ENCODE measurements at places on chromosomes 6 and 20. TPM values are rescaled to one million over a fixed set of nuclear protein-coding genes. Genes with fewer than 3 reads are reported as not detected.

The TCF15 gene
- 1.1 TPM for total RNA-seq

The HSPA1L gene
- total RNA-seq = 2.2 TPM

The SPTLC3 gene
- total RNA-seq = 6.2 TPM

The B3GAT2 gene
- total RNA-seq = 0.14 TPM

The SPATS1 gene
- total RNA-seq = not detected

The CCR6 gene
- not detected for total RNA-seq

The RAMACL gene
- 0.39 TPM for total RNA-seq

The FAM83D gene
- 0.57 TPM for total RNA-seq

The CST5 gene
- not detected for total RNA-seq

The PFDN4 gene
- total RNA-seq = 18.7 TPM

The BNIP5 gene
- not detected for total RNA-seq

The CDH4 gene
- total RNA-seq = 0.53 TPM

The LRRN4 gene
- total RNA-seq = 0.17 TPM

- no peak for DNase-seq
Observed at GRCh38 chr6:146267447-146267846, 238.6 kb downstream of the GRM1 start.

DNA sequence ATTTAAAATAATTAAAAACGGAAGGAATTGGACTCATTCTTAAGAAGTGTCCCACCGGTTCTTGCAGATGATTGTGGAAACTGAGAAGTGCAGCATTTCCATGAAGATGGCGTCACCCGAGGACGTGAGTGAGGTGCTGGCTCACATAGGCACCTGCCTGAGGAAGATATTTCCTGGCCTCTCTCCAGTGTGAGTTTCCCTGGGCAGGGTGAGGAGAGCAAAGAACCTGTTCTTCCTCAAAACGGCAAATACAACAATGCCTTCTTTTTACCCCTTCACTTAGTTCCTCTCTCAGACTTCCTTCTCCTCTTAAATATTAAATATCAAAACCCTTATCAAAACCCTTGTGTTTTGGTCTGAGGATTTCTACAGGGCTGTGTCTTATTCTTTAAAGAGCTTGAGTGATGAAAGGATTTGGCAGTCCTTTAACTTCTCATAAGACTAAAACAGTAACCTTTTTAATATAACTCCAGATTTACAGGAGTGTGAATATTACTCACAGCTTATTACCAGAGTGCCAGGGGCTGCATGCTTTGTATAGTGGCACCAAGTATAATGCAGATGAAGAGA, 156.3 kb downstream of the CARMIL1 start:
- DNase-seq = no peak

GRCh38 chr6:44556046-44556445, 168.5 kb downstream of the CDC5L start:
- DNase-seq = peak; percentile 31

DNA sequence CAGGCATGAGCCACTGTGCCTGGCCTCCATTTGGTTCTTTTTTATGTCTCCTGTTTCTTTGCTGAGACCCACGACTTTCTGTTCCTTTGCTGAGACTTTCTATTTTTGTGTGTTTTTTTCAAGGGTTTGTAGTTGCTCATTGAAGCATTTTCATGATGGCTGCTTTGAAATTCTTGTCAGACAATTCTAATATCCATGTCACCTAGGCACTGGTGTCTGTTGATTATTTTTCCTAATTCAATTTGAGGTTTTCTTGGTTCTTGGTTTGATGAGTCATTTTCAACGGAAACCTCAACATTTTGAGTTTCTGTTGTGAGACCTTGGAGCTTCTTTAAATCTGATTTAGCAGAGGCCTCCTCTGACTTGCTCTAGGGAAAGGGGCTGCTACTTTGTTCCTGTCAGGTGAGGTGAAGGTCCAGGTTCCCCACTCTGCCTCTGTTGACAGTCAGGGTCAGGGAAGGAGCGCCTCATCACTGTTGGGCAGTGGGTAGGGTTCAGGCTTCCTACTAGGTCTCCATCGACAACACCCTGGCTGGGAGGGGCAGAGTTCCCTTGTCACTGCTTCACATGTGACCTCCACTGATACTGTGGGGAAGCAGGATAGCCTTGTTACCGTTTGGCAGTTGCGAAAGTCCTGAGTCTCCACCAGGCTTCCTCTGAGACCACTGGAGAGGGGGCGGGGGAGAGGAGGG, 67.2 kb upstream of the RNF24 start:
- peak; percentile 53 for DNase-seq

GRCh38 chr6:99297006-99297405, 52.5 kb downstream of the FAXC start:
- no peak for DNase-seq

GRCh38 chr6:158978757-158979156, 21.2 kb downstream of the RSPH3 start:
- no peak for DNase-seq

GRCh38 chr6:136822046-136822375, 381 bp upstream of the PEX7 start:
- DNase-seq = peak; percentile 38

- peak; percentile 48 for DNase-seq
Observed at GRCh38 chr20:21607971-21608725, 94.3 kb upstream of the NKX2-2 start.

DNA sequence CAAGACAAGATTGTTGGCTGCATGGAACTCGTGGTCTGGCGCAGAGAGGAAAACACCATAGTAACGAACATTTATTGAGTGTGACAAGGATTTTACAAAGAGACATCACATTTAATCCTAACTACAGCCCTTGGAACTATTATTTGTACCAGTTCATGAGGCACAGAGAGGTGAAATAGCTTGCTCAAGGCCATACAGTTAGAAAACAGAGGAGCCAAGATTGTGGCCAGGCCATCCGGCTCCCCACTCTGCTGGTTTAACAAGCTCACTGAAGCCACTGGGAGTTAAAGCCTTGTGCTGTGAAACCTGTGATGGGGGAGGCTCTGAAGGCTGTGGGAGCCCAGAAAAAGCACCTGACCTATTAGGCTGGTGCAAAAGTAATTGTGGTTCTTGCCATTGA, 74.9 kb upstream of the ZNFX1 start:
- no peak for DNase-seq

- peak; percentile 58 for DNase-seq
Observed at GRCh38 chr6:144647406-144647964, 362.4 kb downstream of the UTRN start.

DNA sequence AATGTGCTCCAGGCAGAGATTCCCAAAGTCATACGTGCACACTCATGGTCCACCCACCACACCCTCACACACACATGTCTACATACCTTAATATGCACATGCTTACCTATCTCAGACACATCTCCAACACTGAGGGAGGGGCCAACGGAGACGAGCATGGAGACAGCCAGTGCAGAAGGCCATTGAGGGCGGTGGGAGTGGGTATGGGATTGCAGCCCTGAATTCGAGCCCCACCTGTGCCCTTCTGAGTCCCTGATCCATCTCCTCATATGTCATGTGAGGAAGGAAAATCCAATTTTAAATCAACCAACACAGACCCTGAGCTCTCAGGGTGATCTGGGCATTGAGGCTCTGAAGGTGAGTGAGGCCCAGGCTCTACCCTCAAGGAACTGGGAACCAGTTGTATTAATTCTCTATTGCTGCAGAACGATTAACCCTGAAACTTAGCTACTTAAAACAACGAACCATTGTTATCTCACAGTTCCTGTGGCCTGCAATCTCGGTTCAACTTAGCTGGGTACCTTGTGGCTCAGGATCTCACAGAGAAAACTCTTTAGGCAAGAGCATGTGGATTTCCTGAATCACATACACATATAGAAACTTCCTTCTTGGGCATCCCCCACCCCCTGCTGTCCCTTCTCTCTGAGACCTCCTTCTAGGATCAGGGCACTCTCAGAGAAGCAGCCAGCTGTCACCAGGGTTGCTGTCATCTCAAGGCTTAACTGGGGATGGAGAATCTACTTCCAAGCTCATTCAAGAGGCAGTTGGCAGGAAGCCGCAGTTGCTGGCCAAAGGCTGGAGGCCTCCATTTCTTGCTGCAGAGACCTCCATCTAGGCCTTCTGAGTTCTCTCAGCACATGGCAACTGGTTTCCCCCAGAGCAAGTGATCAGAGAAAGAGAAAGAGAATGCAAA, 28.3 kb downstream of the GLP1R start:
- no peak for DNase-seq

- no peak for DNase-seq
Observed at GRCh38 chr6:130041594-130041993, 23.2 kb downstream of the L3MBTL3 start.

- DNase-seq = no peak
Observed at GRCh38 chr6:50724381-50725124, 11.2 kb downstream of the TFAP2D start.

GRCh38 chr20:32536851-32537656, 48.1 kb downstream of the NOL4L start:
- DNase-seq = no peak

- no peak for DNase-seq
Observed at GRCh38 chr6:142280265-142280664, 21.5 kb upstream of the ADGRG6 start.

DNA sequence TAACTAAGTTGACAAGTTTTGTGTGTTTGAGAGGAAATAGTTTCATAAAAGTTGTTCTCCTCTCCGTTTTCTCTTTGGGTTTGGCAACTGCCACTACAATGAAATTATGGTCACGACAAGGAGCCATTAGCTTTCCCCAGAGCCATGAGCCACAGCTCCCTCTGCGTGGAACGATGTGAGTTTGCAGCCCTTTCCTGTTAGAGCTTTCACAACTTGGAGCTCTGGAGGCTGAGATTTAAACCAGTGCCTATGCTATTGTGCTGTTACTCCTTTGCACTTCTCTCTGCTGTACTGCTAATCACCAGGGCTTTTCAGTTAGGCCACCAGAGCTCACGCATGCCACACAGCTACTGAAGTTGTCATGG, 29.3 kb upstream of the TXNDC5 start:
- DNase-seq = no peak

DNA sequence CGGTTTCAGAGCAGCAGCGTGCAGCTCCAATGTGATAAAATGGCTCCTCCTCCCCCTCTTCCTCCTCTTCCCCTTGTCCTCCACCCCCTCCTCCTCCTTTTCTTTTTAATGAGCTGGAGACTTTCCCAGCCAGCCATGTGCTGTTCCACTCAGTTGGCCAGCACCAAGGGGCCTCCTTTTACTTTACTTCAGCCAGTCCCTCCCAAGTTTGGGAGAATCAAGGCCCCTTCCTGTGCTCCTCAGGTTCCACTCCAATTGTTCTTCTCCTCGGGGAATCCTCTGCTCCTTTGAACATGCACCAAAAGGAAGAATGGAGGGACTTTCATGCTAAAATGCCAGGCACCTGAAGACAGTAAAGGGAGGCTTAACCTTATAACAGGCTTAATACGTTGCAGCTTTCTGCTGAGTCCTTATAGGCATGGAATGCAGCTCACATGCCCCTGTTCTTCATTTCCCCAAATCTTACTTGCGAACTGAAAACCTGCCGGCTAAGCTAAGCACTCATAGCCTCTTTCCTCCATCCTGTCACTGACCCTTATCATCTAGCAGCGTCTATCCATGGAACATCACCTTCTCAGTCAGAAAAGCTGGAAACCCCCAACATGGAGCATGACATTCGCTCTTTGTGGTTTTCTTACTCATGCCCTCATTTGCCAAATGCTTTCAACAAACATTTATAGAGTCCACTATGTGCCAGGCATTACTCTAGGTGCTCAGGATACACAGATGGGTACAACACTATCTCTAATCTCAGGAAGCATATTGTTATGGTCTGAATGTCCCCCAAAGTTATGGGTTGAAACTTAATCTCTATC, 170.6 kb downstream of the PHACTR1 start:
- no peak for DNase-seq

DNA sequence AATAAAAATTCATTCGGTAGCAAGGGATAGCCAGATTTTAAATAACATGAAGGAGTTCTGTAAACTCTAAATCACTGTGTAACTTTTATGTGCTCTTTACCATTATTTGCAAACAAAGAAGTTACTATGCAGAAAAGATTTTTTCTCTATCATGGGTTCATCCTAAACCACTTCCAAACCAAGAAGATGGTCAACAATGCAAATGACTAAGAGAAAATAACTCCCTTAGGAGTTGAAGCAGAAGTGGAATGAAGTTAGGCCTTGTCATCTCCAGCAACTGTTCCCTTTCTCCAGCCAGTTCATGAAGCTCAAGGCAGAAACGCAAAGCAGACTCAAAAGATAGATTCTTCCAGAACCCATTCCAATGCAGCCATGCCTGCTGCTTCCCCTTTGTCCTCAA, 66.0 kb downstream of the MBOAT1 start:
- DNase-seq = no peak

DNA sequence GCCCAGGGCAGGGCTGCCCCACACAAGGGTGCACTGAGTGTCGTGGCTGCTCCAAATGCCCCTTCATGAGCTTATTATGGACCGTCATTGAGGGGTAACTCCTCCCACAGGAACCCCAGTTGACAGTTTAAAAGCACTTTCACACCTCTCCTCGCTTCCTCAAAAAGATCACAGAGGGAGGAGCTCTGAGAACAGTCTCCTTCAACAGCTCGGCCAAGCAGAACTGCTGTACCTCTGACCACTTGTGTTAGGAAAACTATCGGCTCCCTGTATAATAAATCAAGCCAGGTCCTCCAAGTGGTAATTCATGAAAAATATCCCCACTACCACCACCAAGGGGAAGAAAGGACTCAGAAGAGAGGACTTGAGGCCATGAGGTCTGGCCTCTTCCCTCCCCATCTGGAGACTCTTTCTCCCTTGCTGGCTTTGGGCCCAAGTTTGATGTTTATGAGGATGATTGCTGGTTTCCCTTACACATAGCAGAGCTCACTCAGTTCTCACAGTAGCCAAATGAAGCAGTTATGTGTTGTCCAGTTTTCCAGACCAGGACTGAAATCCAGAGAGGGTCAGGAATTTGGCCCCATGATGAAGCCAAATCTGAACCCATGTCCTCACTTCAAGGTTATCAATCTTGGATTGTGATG, 8.7 kb downstream of the SNX21 start:
- DNase-seq = no peak

- DNase-seq = peak; percentile 72
Observed at GRCh38 chr6:44257025-44257752, at the start of gene SLC35B2. Gene SLC35B2 (minus strand): TSS chr6:44257528. CDS start chr6:44257410, 118 bp downstream.

DNA sequence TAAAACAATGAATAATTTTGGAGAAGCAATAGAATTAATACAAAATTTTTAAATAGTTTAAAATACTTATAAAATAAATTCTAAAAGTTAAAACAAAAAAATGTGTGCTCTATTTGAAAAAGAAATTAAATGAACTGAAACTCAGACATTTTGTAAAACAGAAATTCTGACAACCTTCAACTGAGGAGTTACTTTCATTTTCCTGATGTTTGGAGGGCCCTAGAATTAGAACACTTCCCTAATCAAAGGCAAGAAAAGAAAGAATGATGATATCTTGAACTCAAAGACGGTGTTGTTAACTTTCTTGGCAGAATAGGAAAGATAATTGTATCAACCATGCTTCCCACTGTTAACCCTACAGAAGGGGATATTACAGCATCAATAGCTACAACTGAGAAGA, 27.9 kb downstream of the SNX14 start:
- no peak for DNase-seq

- DNase-seq = no peak
Observed at GRCh38 chr6:41729624-41730023, 5.8 kb downstream of the TFEB start.

GRCh38 chr6:96051555-96051954, 35.8 kb downstream of the FUT9 start:
- DNase-seq = no peak

All from adrenal gland (tissue), 19 donors.